ENCODE measurements at places on chromosomes 16 and 17. TPM values are rescaled to one million over a fixed set of nuclear protein-coding genes. Genes with fewer than 3 reads are reported as not detected.

DNA sequence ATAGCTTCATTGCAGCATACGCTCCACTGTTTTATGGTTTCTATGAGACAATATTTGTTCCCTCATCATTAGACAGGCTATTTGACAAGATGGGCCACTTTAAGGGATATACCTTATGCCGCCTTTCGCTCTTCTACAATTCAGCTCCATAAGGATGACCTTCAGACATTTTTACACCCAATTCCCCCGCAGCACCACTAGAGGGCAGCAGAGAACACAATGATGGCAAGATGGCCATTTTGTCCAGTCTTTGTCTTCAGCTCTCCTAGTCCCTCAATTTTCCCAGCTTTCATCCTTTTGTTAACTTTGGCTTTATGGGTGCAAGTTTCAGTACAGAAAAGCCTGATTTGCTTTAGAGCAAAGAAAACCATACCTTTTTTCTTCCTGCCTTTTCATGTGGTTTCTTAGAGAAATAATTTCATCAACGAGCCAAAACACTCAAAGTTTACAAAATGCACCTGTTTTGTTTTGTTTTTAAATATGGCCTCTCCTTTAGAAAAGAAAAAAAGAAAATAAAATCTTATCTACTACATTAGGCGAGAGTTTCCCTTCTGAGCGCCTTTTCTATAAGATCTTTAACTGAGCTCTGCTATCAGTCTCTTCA is 355.3 kb downstream of the TOX3 start:
- peak; percentile 26 for DNase-seq

DNA sequence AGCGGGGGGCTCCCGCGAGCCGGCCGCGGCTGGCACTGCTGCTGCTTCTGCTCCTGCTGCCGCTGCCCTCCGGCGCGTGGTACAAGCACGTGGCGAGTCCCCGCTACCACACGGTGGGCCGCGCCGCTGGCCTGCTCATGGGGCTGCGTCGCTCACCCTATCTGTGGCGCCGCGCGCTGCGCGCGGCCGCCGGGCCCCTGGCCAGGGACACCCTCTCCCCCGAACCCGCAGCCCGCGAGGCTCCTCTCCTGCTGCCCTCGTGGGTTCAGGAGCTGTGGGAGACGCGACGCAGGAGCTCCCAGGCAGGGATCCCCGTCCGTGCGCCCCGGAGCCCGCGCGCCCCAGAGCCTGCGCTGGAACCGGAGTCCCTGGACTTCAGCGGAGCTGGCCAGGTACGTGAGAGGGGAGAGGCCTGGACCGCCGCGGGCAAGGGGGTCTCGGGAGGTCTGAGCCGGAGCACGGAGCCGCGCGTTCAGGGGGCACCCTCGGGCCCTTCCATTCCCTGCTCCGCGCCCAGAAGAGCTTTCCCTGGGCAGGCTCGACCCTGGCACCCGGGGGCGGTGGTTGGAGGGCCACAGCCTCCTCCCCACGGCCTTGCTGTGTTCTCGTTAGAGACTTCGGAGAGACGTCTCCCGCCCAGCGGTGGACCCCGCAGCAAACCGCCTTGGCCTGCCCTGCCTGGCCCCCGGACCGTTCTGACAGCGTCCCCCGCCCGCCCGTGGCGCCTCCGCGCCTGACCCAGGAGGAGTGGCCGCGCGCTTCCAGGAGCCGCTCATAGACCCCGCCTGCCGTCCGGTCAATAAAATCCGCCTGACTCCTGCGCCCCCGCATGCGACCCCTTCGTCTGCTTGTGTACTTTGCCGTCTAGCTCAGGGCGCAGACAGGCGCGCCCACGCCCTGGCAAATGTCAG is 591 bp downstream of the NPW start:
- DNase-seq, result no peak

DNA sequence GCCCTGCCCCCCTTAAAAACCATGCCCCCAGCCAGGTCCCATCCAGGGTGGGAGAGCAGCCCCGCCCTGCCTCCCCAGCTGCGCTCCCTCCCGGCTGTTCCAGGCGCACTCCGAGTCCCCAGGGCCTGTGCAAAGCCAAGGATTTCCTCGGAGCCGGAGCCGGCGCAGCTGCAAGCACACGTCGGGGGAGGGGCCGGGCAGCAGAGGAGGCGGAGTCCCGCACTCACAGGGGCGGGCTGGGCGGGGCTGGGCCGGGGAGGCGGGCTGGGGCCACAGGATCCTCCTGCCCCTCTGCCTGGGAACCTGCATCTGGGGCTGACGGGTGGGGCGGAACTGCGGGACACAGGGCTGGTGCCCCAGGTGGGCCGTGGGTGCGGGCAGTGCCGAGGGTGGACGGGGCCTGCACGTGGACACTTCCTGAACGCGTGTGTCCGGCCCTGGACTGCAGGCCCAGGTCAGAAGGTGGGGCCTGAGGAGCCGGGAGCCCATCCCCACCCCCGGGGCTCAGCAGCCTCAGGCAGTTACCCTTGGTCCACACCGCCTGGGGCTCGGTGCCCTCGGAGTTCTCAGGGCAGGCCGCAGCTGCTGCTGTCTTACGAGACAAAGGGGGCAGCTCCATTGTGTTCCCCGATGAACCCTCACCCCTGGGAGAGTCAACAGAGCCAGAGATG is 24.0 kb upstream of the SSTR5 start:
- peak; percentile 75 for DNase-seq

DNA sequence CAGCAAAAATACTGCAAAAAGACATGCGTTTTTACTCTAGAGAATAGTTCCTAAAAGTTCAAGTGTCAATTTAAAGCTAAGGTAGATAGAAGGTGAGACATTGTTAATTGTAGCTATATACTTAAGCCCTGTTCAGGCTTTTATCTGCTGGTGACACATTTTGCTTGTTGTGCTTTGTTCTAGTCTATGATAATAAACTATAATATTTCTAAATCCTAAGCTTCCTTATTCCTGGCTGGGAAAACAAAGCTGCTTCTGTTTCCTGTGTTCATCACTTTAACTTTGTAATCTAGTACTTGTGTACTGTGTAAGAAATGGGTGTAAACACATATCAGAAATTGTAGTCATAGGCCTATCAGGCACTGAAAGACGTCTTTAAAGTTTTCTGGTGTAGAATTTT is 77.3 kb downstream of the EFCAB13 start:
- DNase-seq, result no peak

GRCh38 chr16:47713225-47713595 is 252.1 kb downstream of the PHKB start:
- DNase-seq, result peak; percentile 24

DNA sequence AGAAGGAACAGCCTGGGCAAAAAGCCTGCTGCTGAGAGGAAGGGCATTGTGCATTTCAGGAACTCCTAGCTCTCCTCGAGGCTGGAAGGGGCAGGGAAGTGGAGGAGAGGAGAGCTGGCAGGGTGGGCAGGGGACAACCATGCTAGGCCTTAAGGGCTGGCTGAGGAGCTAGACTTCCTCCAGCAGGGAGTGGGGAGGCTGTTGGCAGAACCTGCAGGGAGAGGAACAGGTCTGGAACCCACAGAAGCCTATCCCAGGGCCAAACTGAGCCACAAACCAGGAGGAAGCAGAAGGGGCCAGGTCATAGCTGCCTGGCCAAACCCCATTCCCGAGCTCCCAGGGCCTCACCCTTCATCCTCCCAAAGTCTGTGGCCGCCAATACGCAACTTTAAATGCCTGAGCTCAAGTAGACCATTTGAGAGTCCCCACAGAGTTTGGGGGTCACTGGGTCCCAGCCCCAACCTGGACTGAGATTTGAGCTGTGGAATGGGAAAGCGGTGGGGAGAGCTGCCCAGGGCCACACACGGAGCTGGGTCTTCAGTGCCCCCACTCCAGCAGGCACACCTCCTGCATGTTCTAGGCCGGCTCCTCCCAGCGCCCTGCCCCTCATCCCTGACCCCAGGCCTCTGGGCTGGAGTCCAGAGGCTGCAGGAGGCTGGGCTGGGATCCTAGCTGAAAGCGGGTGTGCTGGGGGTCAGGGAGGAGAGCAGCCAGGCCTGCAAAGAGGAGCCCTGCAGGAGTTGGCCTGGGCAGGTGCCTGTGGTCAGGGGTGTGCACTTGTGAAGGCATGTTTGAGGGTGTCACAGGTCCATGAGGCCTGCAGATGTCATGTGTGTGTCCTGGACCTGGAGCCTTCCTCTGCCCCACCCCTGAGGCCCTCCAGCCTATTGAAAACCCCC is 4.5 kb downstream of the CDH5 start:
- no peak for DNase-seq

The TBC1D3H gene
- 0.32 TPM for total RNA-seq

The ALDH3A1 gene
- total RNA-seq, result 0.32 TPM

Data from left cardiac atrium (tissue), 4 donors.